ENCODE measurements at places on chromosomes 2 and 18. TPM values are rescaled to one million over a fixed set of nuclear protein-coding genes. Genes with fewer than 3 reads are reported as not detected.

Gene PSMA8
- total RNA-seq = not detected

Gene MC2R
- not detected for total RNA-seq

Gene AQP12B
- not detected for total RNA-seq

Gene CDH7
- not detected for total RNA-seq

Gene NR4A2
- total RNA-seq = 1.3 TPM

Gene CABYR
- 1.7 TPM for total RNA-seq

Gene LAMA3
- 8.3 TPM for total RNA-seq

Gene ALPP
- total RNA-seq = not detected

Gene OR6B2
- total RNA-seq = not detected
